ENCODE measurements at places on chromosomes 3 and 15.

- DNase-seq, result no peak
Observed at GRCh38 chr15:40937762-40938535, 8.8 kb downstream of the DLL4 start.

- DNase-seq, result no peak
Observed at GRCh38 chr15:98442379-98442833, 205.9 kb upstream of the IGF1R start.

DNA sequence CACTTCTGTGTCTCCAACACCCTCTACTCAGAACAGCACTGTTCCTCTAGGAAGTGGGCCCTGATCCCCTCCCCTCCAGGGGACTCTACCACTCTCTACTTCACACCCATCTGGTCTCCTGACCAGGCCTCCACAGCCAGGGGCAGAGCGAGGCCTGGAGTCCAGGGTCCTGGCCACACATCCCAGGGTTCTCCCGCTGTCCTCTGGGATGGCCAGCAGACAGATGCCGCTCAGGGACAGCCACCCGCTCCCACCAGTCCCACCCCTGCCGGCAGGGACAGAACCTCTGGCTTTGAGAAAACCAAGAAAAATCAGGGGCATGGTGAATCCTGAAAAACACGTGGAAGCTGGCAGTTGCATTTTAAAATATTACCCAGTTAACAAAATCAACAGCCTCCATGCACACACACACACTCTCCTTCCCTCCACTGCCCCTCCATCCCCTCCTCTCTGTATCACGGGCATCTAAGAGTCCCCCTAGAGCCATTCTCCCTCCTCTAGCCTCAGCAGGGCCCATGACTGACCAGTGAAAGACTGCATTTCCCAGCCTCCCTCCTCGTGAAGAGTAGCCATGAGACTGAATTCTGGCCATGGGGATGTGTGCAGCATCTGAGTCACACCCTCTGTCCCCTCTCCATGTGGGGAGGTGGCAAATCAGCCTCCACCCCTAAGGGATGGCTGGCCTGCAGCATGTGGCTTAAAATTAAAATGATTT, 32.1 kb upstream of the IQSEC1 start:
- DNase-seq, result no peak

- DNase-seq, result no peak
Observed at GRCh38 chr3:123783811-123784210, 100.3 kb downstream of the MYLK start.

DNA sequence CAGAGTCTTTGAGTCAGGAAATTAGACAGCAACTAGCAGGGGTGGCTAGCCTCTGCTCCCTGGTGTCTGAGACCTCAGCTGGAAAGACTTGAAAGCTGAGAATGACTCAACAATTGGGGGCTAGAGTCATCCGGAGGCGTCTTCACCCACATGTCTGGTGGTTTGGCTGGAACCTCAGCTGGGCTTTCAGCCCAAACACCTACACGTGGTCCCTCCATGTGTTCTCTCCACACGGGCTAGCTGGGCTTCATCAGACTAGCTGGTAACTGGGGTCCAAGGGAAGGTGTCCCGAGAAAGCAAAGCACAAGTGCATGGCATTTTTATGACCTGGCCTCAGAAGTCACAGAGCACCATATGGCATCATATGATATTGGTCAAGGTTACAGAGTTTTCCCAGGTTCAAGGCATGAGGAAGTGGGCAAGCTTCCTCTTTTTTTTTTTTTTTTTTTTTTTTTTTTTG, 19.9 kb upstream of the ABHD2 start:
- peak; percentile 27 for DNase-seq

- DNase-seq, result no peak
Observed at GRCh38 chr3:152383136-152383606, 114.4 kb downstream of the MBNL1 start.

DNA sequence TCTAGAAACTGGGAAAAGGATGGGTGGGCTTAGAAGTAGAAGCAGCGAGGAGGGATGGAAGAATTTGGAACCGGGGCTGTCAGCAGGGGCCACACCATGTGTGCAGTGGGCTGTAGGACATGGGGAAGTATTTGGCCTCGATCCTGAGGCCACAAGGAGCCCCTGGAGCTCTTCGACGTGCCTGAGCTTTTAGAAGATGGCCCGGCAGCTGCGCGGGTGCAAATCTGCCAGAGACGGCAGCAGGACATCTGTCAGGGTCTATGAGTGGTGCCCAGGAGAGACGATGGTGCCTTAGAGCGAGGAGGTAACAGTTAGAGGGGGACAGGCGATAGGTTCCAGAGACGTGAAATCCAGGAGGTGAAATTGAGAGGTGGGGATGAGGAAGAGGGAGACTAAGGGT, 321.1 kb downstream of the UACA start:
- no peak for DNase-seq

GRCh38 chr15:59237924-59238331, 31.3 kb downstream of the LDHAL6B start:
- DNase-seq, result no peak

DNA sequence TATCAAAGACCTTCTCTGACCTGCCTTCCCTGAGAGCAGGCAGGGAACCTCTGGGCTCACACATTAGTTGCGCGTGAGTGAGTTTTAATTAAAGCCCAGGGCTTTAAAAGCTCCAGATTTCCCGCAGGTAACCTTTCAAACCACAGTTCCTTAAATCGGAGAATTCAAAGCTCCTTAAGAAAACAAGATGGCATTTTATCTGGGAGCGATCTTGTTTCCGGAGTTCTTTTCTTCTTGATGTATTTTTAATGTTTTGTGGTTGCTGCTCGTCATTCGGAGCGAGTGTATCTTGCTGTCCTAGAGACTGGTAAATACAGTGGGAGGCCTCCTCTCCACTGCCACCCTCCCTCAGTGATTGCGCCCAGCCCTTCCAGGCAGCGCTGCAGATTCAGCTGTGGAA, 284.3 kb downstream of the CLSTN2 start:
- no peak for DNase-seq

- DNase-seq, result no peak
Observed at GRCh38 chr15:45616901-45617323, 17.9 kb upstream of the SQOR start.

- no peak for DNase-seq
Observed at GRCh38 chr15:52220937-52221660, 29.9 kb upstream of the GNB5 start.

GRCh38 chr3:71512000-71512399, 71.5 kb downstream of the FOXP1 start:
- DNase-seq, result no peak

DNA sequence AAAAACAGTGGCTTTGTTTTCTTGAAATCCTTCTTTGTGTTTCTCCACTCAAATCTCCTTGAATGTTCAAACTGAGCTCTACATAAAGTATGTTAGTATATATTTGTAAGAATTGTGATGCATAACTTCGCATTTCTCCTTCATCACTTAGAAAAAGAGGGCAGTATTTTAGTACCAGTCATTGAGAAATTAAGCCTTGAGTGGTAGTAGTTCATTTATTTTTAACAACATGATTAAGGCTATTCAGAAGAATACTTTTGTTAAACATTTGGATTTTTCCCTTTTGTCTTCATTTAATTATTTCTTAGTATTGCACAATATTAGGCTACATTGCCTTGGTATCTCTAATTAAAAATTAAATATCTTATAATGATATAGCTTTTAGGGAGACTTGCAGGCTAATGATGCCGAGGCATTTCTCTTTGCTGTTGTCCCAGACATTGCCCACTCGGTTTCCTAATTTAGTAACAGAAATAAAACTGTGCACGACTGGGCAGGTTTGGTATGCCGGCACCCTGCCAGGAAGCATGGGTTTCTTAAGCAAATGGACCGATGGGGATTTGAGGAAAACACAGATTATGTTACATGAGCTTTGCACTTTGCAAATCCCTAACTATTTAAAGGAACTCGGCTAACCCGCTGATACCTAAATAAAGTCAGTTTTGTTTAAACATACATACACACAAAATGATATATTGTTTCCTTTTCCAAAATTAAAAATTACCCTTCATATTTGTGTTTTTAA, 54.7 kb downstream of the LRRC28 start:
- no peak for DNase-seq

DNA sequence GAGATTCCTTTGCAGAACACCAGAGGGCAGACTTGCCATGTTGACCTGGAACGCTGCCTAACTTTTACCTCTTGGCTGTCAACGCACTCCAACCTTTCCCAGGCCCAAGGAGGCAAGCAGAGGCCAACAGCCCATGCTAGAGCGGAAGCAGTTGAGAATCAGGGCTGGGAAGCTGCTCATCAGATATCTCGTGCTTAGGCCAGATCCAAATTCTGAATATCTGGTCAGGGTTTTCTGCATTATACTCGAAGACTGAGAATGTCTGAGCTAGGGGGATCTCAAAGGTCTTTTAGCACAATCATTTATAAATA, 2.5 kb downstream of the XIRP1 start:
- no peak for DNase-seq

DNA sequence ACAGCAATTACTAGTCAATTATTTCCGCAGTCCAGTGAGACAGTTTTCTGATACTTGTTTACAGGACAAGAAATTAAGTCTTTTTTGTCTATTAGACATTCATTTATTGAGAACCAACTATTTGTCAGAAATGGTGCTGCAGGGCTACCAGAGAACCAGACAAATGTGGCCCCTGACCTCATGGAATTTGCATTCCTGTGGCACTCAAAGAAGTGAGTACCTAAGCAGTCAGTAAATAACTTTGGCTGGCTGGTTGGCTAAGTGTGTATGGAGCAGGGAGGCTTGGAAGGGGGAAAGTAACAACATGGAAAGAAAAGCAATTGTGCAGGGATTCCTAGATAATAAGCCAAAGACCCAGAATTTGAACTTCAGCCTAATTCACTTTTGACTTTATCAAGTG, 837.0 kb upstream of the CFAP20DC start:
- no peak for DNase-seq

DNA sequence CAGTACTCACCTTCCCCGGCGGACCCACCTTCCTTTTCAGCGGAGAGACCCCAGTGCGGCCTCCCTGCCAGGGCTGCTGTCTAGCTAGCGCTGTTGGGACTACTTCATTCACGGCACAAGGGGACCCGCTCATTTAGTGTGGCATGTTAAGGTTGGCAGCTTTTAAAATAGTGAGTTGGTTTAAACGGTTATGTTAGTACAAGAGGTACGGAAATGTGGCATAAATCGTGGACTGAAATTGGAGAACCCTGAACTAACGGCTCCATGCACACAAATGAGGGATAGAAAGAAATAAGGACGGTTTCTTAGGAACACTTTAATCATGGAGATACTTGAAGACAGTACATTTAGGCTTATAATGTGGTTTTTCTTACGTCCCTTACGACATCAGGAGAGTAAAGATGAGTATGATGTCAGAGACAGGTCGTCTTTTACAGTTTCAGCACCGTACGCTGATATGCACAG, 752 bp downstream of the CEP63 start:
- no peak for DNase-seq

GRCh38 chr3:192395506-192395905, 331.8 kb downstream of the FGF12 start:
- no peak for DNase-seq

- DNase-seq, result no peak
Observed at GRCh38 chr3:124137216-124137615, 145.3 kb upstream of the ROPN1 start.

DNA sequence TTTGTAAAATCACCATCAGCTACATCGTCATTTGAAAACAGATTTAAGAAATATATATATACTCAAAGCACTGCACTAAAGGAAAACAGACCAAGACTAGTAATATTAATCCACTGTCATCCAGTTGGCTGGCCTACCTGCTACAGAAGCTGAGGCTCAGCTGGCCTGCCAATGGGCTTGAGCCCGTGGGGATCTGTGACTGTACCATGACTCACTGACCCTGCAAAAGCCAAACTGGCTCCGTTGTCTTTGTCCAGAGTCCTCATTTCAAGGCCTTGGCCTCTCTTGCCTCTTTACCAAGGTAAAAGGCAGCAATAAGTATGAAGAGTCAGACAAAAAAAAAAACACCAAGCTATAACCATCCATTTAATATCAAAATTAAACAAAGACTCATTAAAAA, 463.5 kb upstream of the RASGRP1 start:
- no peak for DNase-seq

GRCh38 chr3:12990306-12990705, 82.9 kb downstream of the IQSEC1 start:
- DNase-seq, result no peak

DNA sequence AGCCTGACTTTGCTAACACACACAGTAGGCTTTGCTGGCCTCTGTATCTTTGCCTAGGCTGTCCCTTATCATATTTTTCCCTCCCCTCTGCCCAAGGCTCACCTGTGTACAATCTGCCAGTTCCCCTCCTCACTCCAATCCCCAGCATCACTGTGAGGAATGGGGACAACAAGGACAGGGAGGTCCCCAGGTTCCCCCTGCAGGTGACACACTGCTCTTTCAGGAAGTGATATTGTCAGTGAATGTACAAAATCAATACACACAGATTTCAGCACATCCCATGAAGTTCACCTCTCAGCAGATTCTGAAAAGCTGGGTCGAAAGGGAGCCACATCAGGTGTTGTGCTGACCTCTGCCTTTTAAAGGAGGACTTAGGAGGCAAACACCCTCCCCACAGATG, 177.5 kb downstream of the RAB11A start:
- DNase-seq, result no peak

GRCh38 chr15:29888646-29889045, 66.4 kb upstream of the TJP1 start:
- DNase-seq, result no peak

GRCh38 chr3:96428097-96428496, 386.3 kb upstream of the EPHA6 start:
- DNase-seq, result no peak

GRCh38 chr3:21745966-21746365, 5.0 kb downstream of the ZNF385D start:
- no peak for DNase-seq

DNA sequence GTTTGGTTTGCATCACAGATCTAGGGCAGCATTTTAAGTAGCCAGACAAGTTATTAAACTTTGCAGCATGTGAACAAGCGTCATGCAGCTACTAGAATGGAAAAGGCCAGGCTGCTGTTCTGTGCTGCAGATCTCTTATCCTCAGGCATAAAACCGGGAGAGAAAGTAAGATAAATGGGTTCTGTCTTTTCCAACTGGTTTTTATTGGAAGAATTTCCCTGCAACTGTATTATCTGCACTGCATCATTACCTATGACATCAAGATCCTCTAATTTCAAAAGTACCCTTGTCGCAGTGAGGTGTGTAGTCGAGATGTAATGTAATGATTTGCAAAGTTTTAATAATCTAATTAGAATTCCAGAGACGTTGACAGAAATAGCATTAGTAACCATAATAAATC, 240.3 kb downstream of the FEZF2 start:
- DNase-seq, result no peak

DNA sequence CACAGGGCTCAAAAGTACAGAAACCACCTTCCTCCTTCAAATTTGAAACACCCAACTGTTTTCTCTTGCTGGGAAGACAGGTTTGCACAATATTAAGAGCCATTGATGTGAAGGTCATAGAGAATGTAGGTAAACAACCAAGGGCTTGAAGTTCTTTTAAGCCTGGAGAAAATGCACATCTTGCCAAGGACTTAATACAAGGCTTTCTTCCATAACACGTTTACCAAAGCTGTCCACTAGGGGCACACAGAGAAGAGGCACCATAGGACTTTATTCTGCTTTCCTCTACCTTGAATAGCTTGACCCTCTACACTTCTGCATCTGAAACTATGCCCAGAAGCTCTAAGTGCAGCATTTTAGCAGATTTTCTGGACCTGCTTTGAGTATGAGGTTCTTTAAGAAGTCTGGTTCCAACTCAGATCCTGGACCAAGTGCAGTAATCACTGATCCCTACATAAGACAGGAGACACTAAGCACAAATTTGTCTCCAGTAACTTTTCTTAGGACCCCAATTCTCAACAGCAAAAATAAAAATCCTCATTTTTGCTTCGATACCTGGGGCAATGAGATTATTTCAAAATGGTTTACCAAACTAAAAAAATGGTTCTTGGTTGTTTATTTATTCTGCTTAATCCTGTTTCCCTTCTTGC, 138.0 kb downstream of the FBN1 start:
- no peak for DNase-seq

- no peak for DNase-seq
Observed at GRCh38 chr15:98040146-98040545, 79.6 kb downstream of the ARRDC4 start.
